ENCODE measurements at places on chromosomes 5 and 9.
A peak's percentile ranks its signal among the peaks of the same experiment; 100 is the strongest.

DNA sequence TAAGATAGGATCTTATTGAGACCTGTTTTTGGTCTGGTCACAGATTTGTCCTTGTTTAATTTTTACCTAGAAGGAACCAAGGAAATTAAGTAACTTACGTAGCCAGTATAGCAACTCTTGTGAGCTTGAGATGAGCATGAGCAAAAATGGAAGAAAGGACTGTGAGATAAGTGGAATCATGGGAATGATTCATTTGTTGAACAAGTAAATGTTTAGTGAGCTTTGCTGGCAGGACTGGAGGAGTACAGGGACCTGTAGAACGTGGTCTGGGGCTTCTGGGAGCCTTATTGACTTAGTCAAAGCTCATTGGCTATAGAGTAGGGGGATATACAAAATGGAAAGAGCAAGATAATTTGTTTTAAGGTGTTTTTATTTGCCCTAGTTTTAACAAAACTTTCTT, 3.0 kb downstream of the RAD23B start:
- DNase-seq: no peak

GRCh38 chr9:124813501-124814163, 36.7 kb downstream of the OLFML2A start:
- DNase-seq: no peak

DNA sequence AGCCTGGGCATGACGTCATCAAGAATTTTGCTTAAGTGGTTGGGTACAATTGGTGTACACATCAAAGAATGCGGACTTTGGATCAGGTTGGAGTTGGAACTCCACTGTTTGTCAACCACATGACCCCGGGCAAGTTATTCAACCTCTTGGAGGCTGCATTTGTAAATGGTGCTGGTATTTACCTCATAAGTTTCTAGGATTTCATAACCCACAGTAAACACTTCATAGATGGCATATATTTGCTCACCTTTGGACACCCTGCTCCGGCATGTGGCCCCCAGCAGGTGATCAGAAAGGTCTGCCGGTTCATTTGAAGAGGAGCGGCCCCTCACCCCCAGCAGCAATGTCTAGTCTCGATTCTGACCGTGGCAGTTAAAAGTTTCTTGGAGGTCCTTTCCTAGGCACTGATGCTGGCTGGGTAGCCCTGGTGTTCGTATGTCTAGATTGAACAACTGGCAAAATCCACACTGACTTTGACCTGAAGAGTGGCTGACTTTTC, 60.6 kb downstream of the IL6ST start:
- no peak for DNase-seq

GRCh38 chr5:172920447-172920849, 38.8 kb upstream of the RPL26L1 start:
- DNase-seq: no peak

GRCh38 chr5:142637871-142638270, 48.0 kb downstream of the FGF1 start:
- DNase-seq: no peak

GRCh38 chr5:32390819-32391591, 53.5 kb downstream of the ZFR start:
- no peak for DNase-seq

- no peak for DNase-seq
Observed at GRCh38 chr5:22625451-22625850, 227.7 kb downstream of the CDH12 start.

- DNase-seq: no peak
Observed at GRCh38 chr9:88230612-88231011, 92.3 kb upstream of the SPATA31C2 start.

GRCh38 chr9:112012026-112012902, 115.7 kb downstream of the UGCG start:
- DNase-seq: no peak

GRCh38 chr5:179164331-179165311, 104.4 kb downstream of the ZNF354C start:
- DNase-seq: no peak

GRCh38 chr9:73890685-73891277, 606.4 kb upstream of the RORB start:
- DNase-seq: no peak

DNA sequence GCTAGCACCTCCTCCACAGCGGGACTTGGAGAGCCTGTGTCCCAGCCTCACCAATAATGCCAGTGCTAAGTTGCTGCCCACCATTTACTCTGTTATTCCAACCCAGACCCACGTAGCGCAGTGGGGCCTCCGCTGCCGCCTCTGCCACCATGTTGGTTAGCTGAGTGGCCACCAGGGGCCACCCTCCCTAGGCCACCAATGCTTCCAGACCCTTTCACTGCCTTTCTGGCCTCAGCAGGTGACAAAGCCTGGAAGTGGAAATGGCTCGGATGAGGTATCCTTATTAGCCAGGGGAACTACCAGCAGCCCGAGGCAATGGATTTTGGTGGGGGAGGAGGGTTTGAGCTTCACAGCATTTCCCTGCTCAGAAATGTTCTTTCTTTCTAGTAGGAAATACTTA, 110.1 kb downstream of the OSTF1 start:
- DNase-seq: no peak

GRCh38 chr5:150299571-150300327, 3.0 kb downstream of the ARSI start:
- DNase-seq: no peak

DNA sequence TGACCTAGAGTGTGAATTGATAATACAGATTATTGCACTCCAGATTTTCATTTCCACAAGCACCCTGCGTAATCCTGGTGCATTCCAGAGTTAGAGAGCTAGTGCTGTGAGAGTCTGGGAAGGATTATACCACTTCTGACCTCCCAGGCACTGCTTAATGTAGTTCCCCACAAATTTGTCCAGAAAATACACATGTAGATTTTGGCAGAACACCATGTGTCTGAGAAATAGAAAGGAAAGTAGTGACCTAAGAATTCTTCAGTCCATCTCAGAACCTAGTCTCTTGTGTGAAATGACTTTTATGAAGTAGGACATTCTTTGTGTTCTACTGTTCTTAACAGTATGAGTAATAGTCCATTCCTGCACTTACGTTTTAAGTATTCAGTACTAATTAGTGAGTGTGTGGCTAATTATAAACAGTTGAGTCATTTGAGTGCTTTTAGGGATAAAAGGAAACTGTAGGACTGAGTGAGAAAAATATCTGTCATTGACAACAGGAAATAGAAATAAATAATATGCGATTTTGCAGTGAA, 27.8 kb upstream of the PTPDC1 start:
- DNase-seq: no peak

DNA sequence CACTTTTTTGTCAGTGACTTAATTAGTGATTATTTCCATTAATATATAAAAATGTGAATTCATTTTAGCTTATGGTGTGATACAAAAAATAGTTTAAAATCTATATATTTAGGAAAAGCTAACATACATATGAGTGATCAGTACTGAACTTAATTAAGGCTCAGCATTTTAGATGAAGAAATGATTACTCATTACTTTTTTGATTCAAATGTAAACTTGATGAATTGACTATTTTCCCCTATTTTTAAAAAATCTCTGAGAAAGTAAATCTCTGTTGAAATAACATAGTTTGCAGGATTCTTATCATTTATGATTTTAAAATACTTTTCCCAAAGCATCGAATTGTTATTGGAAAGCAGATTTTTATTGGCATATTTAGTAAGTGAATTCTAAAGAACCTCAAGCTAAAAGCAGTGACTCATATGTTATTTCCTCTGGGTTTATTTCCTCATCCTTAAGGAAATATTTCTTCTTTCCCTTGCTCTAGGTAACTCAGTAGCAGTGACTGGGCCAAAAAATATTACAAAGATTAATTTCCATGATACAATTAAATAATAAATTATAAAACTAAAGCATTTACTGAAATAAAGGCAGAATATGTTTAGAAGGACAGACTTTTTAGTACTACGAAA, 290.6 kb downstream of the FER start:
- DNase-seq: no peak

- no peak for DNase-seq
Observed at GRCh38 chr9:30758726-30759446, 1625.6 kb upstream of the ACO1 start.

DNA sequence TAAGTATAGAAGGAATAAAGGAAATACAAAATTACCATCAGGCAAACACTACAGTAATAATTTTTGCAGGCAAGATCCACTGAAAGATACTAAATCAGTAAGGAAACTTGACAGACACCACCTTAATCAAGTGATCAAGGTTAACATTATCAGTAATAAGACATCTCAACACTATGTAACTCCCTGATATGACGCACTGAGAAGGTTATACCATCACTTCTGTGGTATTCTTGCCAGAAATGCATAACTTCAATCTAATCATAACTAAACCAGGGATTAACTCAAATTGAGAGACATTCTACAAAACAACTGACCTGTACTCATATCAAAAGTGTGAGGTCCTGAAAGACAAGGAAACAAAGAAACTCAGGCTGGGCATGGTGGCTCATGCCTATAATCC, 52.5 kb upstream of the GABRP start:
- DNase-seq: no peak

DNA sequence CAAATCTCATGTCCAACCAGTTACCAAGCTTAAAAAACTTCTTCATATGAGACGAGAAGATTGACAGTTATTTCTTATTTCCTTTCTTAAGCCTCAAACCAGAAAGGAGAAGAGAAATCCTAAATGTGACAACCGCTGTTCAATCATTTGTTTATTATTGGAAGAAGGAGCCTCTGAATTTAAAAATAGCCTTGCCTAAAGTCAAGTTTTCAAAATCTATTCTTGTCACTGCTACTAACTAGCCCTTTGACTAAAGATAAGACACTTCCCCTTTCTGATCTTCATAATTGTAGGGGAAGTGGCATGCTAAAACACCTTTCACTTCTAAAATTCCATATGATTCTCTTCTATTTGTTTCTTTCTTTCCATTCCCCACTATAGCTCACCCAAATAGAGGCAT, 106.2 kb upstream of the EMB start:
- no peak for DNase-seq

- DNase-seq: no peak
Observed at GRCh38 chr5:125244531-125244930, 498.1 kb upstream of the ZNF608 start.

DNA sequence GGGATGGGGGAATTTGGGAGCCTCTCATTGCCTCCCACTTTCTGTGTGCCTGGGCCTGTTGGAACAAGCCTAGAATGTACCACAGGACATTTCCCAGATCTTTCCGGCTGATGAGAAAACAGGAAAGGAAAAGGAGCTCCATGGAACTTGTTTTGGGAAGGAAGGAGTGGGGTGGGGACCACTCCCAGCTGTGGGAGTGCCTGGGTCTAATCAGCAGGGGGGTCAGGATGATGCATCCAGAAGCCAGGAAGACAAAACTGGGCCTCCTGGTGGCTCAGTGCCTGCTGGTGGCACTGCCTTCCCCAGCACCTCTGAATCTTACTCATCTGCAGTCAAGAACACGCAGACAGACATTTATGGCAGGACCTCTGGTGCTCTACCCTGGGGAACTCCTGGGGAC, 2.8 kb downstream of the SMIM33 start:
- no peak for DNase-seq

- DNase-seq: no peak
Observed at GRCh38 chr5:90882448-90882847, 323.9 kb downstream of the ADGRV1 start.

DNA sequence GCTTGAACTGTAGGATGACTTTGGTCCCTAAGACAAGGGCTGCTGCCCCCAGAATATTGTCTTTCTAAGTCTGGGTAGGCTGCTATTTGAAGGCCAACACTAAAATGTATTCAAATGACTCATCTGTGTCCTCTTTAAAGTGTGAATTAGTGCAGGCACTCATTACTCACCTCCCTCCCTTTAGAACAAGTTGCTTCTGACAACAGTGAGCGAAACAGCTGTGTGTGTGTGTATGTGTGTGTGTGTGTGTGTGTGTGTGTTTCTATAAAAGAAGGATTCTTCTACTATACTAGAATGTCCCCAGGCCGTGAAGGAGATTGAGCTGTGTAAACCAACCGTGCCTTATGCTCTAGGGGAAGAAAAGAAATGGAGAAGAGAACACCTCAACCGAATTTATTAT, 1337.2 kb downstream of the PTPRD start:
- no peak for DNase-seq

DNA sequence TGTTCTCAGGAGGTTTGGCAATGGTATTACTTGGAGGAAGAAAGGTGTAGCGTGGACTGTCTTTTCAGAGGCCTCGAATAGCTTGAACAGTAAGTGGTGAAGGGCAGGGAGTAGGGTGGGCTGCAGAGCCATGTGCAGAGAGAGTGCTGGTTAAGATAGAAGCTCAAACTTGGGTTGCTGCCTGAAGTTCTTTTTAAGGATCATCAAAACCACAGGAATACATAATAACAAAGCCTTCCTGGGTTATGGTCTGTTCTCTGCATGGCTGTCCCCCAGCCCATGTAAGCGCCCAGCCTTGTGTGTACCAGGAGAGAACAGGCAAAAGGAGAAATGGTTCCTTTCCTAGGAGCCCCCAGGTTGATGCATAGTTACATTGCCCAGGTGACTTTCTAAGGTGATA, 43.9 kb downstream of the RCL1 start:
- DNase-seq: no peak

GRCh38 chr9:128552744-128553440, 505 bp downstream of the SPTAN1 start:
- DNase-seq: peak; percentile 38

- DNase-seq: no peak
Observed at GRCh38 chr5:173964506-173964905, 24.5 kb upstream of the C5orf47 start.

- DNase-seq: no peak
Observed at GRCh38 chr9:134566936-134567335, 74.7 kb upstream of the COL5A1 start.

GRCh38 chr9:87810679-87811178, 71.9 kb upstream of the SPATA31E1 start:
- DNase-seq: no peak

DNA sequence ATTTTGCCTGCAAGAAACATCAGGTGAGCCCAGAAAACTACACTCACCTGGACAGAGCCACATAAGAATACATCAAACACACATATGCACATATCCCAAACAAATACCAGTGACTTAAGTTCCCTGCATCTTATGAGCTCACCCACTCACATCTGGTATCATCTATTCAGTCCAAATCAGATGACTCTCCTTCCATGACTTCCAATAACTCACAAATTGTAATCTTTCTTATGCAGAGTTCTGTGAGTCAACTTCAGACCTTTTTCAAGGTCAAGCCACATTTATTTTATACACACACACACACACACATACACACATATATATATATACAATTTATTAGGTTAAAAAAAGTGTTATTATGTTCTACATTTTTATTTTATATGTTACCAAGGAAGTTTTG, 1711.9 kb upstream of the CDH9 start:
- DNase-seq: no peak

- no peak for DNase-seq
Observed at GRCh38 chr9:111068771-111069170, 30.5 kb upstream of the LPAR1 start.

- DNase-seq: no peak
Observed at GRCh38 chr5:14038341-14038959, 94.0 kb upstream of the DNAH5 start.

All from substantia nigra (tissue), 51 donors.